Stimulated activated CD4-positive, alpha-beta T cell treated with anti-CD3 and anti-CD28 coated beads, Interleukin-1b, Interleukin-23, amount 100 ng/mL, for 1 hour (primary cell): ENCODE measurements at places on chromosomes 12 and 14.
A peak's percentile ranks its signal among the peaks of the same experiment; 100 is the strongest.

DNA sequence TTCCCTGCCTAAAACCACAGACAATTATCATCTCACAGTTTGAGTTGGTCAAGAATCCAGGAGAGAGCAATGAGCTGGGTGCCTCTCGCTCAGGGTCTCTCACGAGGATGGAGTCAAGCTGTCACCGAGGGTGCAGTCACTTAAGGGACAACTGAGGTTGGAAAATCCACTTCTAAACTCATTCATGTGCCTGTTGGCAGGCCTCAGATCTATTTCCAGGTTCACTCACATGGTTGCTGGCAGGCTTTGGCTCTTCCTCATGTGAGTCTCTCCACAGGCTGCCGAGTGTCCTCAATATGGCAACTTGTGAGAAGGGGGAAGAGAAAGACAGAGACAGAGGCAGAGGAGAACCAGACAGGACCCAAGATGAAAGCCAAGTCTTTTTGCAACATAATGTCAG lies 10.5 kb upstream of the OR10P1 start:
- no peak for DNase-seq

GRCh38 chr12:8452036-8452435 lies 3.7 kb upstream of the CLEC6A start:
- no peak for DNase-seq

GRCh38 chr12:26940516-26941214 lies 2.4 kb downstream of the FGFR1OP2 start:
- no peak for DNase-seq

GRCh38 chr12:116284396-116284795 lies 6.9 kb upstream of the MED13L start:
- no peak for DNase-seq

- DNase-seq: peak; percentile 84
Observed at GRCh38 chr12:69738351-69739286, at the start of gene RAB3IP. RAB3IP (plus strand) TSS chr12:69738860; CDS start chr12:69755409, 16,549 bp downstream.

DNA sequence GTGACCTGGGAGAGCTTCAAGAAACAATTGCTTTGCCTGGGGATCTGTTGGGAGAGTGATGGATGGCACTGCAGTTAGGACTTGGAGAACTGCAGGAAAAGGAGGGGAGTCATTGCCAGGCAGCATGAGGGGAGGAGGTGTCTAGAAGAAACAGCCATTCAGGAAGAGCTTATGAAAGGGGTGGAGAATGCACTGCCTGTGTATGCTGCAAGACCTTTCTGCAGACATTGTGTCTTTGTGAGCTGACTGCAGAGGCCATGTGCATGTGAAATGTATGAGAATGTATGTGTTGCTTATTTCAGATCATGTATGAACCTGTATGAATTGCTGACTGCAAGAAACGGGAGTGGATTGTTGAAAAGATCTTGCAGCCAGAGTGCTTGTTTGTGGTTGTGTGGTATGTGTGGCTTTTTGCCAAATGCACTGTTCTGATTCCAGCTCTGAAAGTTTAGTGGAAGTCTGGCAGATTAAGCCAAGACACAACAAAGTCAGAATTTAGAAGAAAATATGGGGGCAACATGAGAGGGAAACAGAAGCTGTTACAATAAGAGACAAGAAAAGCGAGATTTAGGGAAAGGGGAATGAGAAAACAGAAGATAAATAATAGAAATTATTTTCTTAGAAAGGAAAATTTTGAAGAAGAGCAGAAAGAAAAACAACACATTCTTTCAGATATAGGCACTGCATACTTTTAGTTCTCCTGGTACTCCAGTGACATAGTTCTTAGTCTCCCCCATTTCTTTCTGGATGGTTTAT lies 9.8 kb upstream of the RIMKLB start:
- DNase-seq: no peak

DNA sequence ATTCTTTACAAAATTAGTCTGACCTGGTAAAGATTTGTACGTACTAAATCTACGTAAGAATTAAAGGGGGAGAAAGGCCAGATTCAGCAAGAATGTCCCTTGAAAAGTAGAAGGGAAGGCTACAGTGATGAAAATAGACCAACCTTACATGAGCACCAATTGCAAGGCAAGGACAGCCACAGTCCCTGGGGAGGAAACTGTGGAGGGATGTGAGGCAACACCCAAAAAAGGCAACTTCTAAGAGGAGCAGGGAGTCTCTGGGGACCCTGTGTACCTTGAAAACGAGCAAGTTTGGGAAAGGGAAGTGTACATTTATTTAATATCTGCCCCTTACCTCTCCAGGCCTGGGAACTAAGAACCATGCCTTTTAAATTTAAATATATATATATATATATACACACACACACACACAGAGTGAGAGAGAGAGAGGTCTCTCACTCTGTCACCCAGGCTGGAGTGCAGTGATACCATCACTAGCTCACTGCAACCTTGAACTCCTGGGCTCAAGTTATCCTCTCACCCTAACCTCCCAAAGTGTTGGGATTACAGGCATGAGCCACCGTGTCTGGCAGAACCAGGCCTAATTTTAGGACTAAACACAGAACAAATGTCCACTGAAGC lies 56.4 kb downstream of the TMCC3 start:
- no peak for DNase-seq

DNA sequence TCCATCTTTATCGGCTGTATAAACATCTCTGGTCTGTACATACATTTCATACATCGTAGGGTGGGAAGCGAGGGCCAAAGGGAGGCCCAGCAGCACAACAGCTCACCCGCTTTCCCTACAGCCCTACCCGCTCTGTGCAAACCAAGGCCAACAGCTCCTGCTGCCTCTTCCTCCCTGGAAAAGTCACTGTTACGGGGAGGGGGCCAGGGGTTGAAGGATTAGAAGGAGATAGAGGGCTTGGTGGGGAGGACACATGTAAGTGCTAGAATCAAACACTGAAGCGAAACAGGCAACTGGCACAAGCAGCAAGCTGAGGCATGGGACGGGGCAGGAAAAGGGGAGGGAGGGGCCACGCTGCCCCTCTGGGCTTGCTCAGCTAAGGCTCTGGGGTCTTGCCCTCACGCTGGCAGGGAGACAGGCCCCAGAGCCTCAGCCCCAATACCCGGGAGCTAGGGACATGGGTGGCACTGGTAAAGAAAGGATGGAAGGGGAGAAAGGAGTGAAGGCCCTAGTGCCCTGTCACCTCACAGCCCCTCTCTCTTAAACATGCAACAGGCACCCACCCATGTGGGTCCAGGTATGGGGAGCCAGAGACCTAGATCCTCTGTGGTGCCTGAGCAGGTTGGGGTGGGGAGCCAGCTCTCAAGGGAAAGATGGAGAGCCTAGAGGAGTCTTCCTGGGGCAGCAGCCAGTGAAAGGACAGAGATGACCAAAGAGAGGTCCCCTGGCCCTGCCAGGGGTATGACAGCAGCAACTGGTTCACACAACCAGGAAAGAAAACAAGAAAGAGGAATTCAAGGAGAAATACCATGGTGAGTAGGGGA lies 14.4 kb downstream of the SPRYD3 start:
- no peak for DNase-seq

- no peak for DNase-seq
Observed at GRCh38 chr14:22112004-22112403, 438.4 kb upstream of the OR4E1 start.

DNA sequence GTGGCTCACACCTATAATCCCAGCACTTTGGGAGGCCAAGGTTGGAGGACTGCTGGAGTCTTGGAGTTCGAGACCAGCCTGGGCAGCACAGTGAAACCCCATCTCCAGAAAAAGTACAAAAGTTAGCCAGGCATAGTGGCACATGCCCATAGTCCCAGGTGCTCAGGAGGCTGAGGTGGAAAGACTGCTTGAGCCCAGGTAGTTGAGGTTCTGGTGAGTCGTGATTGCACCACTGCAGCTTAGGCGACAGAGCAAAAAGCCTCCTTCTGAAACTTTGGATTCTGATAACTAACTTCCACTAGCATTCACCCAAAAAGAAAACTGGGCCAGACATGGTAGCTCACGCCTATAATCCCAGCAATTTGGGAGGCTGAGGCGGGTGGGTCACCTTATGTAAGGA lies 6.6 kb downstream of the BTBD7 start:
- no peak for DNase-seq

DNA sequence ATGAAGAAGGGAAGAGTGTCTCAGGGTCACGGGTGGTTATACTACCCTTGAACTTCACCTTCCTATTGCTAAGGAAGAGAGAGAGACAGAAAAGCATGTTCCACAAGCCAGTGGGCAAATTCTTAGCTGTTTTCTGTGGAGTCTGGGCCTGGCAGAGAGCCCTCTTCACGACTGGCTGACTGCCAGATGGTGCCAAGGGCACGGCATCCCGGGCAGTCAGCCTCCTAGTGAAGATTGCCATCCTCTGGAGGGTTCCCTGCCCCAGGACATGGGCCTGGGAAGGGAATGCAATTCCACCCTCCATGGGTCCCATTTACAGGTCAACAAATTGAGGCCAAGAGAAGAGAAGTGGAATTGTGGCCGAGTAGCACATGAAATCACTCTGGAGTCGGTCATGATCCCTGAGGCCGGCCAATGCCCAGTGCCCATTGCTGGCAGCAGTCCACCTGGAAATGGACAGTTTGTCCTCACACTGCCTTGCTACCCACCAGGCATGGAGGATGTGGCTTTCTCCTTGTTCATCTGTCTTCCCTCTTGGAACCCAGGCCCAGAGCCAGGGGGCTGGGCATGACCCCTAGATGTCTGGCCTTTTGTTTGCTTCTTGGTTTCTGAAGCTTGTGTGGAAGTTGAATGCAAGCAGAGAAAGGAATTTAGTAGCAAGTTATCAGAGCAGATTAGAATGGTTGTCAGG lies 9.9 kb downstream of the TUNAR start:
- no peak for DNase-seq

GRCh38 chr14:56821177-56821576 lies 10.9 kb upstream of the OTX2 start:
- no peak for DNase-seq

GRCh38 chr12:74286254-74286653 lies 251.4 kb upstream of the ATXN7L3B start:
- DNase-seq: no peak

GRCh38 chr14:104441275-104442106 lies 138.1 kb upstream of the C14orf180 start:
- no peak for DNase-seq

GRCh38 chr14:89240414-89240813 lies 176.6 kb downstream of the FOXN3 start:
- no peak for DNase-seq

DNA sequence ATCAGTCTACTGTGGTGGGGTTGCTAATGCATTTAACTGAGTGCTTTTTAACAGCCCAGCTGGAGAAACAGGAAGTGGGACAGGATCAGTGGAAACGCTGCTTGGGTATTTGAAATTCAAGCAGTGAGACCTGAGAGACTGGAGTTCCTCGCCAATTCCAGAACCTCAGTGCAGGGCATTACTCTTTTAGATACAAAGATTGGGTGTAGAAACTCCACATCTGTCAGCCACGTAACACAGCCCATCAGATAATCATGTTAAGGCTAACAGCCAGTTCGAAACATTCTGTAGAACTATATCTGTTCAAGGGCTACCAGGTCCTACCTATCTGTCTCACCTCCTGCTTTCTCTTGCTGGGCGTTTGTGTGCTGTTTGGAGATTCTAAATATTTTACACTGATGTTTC lies 45.5 kb downstream of the RAD52 start:
- DNase-seq: no peak

DNA sequence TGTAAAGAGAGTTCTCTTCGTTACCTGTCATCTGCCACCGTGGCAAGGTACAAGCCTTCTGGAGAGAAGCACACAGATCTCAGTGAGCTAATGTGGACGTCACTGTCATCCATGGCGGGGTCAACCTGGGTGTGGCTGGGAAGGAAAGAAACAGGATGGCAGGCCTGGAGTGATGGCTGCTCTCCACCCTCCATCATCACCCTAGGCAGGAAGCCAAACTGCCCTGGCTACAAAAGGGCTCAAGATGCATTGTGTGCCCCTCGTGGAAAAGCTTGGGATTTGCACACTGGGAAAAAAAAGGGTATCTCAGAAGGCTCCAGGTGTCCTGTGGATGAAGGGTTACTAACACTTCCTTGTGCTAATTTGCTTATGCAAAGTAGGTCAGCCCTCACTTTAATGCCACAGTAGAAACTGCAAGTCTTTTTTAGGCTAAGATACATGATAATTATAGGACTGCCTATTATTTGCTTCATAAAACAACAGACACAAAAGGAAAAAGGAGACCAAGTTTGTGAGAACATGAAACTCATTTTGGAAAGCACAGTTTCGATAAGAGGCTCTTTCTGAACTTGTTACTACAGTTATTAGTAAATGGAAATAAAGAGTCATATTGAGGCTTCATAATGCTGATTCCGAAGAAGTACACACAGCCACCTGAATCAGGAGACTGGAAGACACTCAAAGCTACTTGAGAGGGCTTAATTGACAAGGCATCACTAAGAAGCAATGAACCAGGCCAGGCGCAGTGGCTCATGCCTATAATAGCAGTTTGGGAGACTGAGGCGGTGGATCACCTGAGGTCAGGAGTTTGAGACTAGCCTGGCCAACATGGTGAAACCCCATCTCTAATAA lies 18.9 kb downstream of the RFC5 start:
- no peak for DNase-seq

- no peak for DNase-seq
Observed at GRCh38 chr14:32019276-32019675, 57.8 kb upstream of the ARHGAP5 start.

DNA sequence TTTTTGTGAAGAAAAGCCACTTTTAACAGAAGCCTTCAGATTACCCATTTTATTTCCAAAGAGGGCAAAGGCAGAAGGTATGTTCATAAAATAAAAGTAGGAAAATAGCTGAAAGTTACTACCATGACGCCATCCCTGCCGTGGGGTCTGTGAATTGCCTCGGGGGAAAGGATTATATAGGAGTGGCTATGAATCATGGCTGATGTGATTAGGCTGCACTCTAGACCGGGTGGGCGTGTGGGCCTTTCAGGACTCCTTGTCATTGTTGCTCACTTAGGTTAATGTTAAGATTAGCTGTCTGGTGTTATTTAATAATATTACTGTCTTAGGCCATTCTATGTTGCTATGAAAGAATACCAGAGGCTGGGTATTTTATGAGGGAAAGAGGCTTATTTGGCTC lies 195.5 kb downstream of the EGLN3 start:
- no peak for DNase-seq

GRCh38 chr12:27922531-27923139 lies 49.9 kb downstream of the PTHLH start:
- no peak for DNase-seq

DNA sequence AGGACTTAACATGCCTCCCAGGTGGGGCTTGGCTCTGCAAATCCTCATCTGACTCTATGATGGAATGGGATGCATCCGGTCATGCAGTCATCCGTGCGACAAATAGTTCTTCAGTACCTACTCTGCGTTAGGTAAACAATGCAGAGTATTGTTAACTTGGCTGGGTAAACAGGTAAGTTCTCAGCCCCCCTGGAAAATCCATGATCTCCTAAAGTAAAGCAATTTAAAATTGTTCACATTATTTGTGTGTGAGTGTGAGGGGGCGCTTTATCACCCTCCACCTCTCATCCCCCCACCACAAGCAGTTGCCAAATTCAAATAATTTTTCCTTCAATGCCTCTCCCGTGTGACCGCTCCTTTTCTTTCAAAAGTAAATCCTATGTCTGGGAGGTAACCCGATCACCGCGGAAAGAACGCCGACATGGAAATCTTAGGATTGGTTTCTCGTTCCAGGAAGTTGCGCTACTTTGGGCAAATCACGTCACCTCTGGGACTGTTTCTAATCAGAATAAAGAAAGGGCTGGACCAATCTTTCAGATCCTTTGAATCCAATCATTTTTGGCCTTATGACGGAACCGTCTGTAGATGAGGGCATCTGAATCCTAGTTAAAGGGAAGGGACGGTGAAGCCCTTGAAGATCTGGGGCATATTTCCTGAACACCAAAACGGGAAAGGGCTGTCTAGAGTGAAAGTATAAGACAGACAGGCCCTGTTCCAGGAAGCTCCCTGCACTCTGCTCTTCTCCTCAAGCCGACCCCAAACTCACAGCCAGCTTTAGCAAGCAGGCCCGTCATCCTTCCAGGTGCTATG lies 44.0 kb upstream of the SINHCAF start:
- no peak for DNase-seq
